ENCODE measurements at places on chromosomes 5 and 9. TPM values are rescaled to one million over a fixed set of nuclear protein-coding genes. Genes with fewer than 3 reads are reported as not detected.

The NUTM2F gene
- total RNA-seq, result not detected

DNA sequence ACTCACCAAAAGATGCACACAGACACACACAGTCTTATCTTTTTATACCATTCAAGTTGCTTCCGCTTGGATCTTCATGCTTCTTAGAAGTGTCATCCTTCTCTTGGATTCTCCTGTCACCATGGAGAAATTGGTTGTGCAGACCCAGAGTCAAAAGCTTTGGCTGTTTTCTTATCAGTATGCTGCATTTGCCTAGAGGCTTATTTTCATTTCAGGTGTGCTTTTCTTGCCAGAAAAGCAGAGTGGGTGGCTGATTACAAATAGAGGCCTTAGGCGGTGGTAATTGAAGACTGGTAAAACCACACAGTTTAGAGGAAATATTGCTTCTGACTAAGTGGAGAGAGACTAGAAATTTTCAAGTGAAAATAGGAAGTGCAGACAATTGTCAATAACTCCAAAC, 70.2 kb upstream of the TLE4 start:
- no peak for DNase-seq

- no peak for DNase-seq
These were observed 79.4 kb downstream of the ADAMTS16 start for GRCh38 chr5:5219541-5219940.

GRCh38 chr9:138009803-138010690, 132.5 kb downstream of the CACNA1B start:
- DNase-seq, result no peak

GRCh38 chr9:77601476-77602099, 46.5 kb downstream of the GNA14 start:
- no peak for DNase-seq

- no peak for DNase-seq
These were observed 150.3 kb downstream of the GIN1 start for GRCh38 chr5:102969641-102970040.

GRCh38 chr5:132687995-132688394, 14.2 kb downstream of the IL4 start:
- no peak for DNase-seq

GRCh38 chr5:177132136-177133095, 1.2 kb upstream of the NSD1 start:
- no peak for DNase-seq

- DNase-seq, result no peak
These were observed 67.1 kb downstream of the EHMT1 start for GRCh38 chr9:137685741-137686420.

The F2RL2 gene
- 30.9 TPM for total RNA-seq

- DNase-seq, result no peak
These were observed 217.7 kb downstream of the C9orf50 start for GRCh38 chr9:129402931-129403778.

The RASEF gene
- total RNA-seq, result 0.48 TPM

- no peak for DNase-seq
These were observed 9.1 kb upstream of the ANXA2R start for GRCh38 chr5:43049236-43049635.
